ENCODE measurements at places on chromosomes 1 and 21.

DNA sequence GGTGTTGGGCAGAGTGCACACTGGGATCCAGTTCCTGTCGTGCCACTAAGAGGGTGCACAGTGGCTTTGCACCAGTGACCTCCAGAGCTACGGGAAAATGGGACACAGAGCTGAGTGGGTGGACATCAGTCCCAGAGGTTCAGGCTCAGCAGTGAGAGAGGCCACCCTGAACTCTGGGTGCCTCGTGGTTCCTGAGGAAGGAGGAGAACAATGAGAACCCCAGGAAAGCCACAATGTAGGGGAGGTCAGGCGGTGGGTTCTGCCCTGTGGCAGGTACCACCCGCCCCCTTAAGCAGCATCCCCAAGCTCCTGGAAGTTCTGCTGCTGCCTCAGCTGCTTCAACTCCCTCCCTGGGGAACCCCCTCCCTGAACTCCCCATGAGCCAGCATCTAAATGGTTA, 112.2 kb downstream of the GRIK3 start:
- ATAC-seq, result no peak

DNA sequence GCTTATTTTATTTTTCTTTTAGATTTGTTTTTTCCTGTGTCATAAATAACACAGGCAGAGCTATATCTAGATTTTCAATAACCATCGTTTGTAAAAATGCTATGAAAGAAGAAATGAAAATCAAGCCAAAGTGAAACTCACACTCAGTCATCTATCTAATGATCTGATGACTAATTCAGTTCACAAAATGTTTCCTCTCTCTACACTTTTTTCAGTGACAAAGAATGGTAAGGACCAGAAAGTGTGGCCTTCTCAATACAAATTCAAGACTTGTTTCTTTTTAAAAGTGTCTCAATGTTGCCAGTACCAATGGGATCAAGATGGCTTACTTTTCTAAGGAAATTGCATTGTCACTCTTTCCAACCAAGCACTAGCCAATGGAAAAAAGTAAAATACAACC, 282.8 kb upstream of the PKN2 start:
- ATAC-seq, result no peak

DNA sequence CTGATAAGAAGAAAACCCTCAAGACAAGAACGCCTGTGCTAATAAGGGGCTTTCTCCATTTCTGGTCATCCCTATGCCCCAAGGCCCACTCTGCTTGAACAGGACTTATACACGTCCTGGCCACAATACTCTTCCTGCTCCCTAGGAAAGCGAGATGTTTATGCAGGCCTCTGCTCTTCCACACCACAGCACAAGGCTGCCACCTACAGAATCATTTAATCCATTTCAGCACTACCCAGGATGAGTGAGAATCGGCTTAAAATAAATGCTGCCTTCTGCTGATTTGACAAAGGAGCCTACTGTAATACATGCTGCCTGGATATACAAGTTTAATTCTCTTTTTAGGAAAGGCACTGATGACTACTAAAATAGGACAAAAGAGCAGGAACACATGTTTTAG, 29.4 kb downstream of the FRRS1 start:
- peak; percentile 62 for ATAC-seq

- no peak for ATAC-seq
Observed at GRCh38 chr1:56065729-56066128, 513.6 kb downstream of the PLPP3 start.

DNA sequence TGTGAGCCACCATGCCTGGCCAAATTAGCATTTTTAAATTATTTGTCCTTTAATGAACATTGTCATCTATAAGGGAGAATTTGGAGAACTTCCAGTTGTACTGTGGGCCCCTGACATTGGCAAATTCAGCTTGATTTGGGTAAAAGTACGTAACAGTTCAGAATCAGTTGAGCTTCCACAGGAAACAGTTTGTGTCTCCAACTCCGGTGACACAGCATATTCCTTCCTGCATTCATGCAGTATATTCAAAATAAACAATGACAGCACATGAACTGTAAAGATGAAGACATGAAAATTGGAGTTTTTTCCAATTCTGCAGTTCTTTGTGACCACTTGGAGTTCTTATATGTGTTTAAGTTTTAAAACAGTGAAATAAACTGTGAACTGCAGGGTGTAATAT, 28.2 kb downstream of the RNF220 start:
- no peak for ATAC-seq

- ATAC-seq, result no peak
Observed at GRCh38 chr1:211638246-211638645, 37.2 kb downstream of the NEK2 start.

GRCh38 chr1:116501125-116501869, 69.5 kb downstream of the CD58 start:
- ATAC-seq, result peak; percentile 21

- ATAC-seq, result no peak
Observed at GRCh38 chr1:162405800-162406199, 6.1 kb downstream of the SH2D1B start.

DNA sequence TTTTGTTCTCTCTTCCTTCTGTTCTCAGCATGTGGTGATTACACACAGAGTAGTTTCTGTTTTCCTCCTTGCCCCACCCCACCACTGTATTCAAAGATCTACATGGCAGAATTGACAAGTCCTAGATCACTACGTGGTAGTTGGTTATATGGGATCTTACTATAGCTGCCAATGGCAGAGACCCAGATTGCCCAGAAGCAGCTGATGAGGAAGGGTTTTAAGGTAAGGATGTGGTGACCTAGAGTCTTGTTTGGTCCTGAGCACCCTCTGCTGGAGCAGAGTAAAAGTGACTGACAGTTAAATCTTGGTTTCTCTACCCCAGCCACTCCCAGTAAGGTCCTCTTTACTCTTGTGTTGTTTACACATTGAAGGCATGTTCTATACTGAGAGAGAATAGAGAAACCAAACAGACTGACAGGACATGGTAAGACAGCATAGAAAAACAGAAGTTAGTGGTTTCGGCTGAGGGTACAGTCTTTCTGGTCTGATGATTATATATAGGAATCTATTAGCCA, 22.8 kb upstream of the STRIP1 start:
- peak; percentile 90 for ATAC-seq

GRCh38 chr1:221141606-221142285, 262.5 kb downstream of the HLX start:
- no peak for ATAC-seq

DNA sequence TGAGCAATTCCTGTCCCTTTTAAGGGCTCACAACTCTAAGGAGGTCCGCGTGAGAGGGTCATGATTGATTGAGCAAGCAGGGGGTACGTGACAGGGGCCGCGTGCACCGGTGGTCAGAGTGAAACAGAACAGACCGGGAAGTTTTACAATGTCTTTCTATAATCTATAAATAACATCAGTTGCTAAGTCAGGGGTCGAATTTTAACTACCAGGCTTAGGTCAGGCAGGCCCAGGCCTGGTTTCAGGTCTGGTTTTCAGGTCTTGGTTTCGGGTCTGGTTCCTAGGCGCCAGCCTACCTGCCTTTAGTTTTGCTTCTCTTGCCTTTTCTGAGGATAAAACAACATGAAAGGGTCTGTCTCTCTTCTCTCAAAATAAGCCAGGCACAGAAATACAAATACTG, 476.0 kb upstream of the CAMK1G start:
- ATAC-seq, result no peak

GRCh38 chr1:181250038-181250437, 161.5 kb downstream of the IER5 start:
- ATAC-seq, result no peak

DNA sequence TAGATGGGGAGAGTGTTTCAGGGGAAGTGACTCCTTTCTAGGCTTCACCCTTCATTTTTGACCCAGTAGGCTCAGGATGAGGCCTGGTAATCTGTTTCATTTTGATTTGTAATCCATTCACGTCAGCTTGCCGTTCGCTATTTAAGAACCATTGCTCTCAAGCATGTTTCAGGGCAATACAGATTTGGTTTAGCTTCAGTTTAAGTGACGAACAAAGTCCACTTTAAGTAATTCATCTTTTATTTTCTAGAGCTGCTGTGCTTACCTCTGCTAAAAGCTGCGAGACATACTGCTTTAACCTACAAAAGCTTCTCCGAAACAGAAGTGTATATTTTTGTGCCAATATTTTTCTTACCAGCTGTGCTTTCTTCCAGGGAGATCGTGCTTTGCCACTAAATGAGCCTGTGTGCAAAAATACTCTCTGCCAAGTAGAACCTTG, 8.9 kb upstream of the FMO3 start:
- no peak for ATAC-seq

DNA sequence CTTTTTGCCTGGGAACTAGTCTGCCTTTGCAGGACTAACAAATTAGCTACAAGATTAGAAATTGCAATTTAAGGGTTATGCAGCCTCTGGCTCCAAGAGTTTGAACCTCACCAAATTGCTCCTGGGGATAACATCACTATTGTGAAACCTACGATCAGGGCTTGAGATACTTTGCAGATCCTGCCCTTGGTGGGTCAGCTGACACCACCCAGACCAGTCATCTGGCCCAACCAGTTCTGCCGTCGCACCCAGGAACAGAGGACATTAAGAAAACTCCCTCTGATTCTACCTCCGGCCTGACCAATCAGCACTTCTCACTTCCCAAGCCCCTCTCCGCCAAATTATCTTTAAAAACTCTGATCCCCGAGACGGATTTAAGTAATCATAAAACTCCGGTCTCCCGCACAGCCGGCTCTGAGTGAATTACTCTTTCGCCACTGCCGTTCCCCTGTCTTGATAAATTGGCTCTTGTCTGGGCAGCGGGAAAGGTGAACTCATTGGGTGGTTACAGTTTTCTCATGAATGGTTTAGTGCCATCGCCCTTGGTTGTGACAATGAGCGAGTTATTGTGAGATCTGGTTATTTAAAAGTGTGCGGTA, 32.9 kb upstream of the B3GALT5 start:
- no peak for ATAC-seq

GRCh38 chr1:197915862-197916499, 1.2 kb upstream of the LHX9 start:
- peak; percentile 9 for ATAC-seq

- no peak for ATAC-seq
Observed at GRCh38 chr1:232766241-232766890, 38.9 kb upstream of the MAP10 start.

Measured in esophagus mucosa (tissue), 1 donor.